Astrocyte (in vitro differentiated cells and primary cell): ENCODE measurements at places on chromosomes 11 and 22. TPM values are rescaled to one million over a fixed set of nuclear protein-coding genes. Genes with fewer than 3 reads are reported as not detected.

DNA sequence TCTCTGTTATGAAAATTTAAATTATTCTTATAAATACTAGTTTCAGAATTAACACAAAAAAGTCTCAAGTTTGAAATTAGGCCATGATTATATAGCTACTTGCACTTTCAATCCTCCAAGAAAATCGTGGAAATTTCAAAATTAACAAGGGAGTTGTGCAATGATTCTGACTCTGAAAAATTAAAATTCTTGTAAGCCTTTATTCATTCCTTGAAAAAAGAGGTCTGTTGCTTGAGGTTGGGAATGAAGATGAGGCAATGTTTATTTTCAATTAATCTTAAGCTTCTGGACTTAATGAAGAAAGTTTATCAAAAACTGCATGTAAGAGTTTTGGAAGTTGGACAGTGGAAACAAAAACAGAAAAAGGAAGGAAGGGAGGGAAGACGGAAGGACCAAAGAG lies 128.2 kb upstream of the FIBIN start:
- no peak for DNase-seq

GRCh38 chr22:44609400-44609988 lies 92.5 kb upstream of the PRR5 start:
- no peak for DNase-seq

DNA sequence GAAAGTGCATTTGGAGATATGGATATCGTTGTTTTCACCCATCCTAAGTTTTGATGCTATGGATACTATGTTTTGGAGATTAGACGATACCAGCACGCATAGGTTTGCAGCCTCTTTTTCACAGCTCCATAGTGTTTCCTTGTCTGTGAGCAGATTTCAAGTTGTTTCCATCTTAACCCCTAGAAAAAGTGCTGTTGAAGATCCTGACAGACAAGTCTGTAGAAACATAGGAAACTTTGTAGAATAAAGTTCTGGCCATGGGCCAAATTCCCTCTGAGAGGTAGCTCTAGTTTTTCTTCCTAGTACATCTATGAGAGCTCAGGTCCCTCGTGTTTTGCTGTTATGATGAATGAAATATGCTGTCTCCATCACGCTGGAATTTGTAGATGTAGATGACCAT lies 32.4 kb downstream of the ST3GAL4 start:
- no peak for DNase-seq

DNA sequence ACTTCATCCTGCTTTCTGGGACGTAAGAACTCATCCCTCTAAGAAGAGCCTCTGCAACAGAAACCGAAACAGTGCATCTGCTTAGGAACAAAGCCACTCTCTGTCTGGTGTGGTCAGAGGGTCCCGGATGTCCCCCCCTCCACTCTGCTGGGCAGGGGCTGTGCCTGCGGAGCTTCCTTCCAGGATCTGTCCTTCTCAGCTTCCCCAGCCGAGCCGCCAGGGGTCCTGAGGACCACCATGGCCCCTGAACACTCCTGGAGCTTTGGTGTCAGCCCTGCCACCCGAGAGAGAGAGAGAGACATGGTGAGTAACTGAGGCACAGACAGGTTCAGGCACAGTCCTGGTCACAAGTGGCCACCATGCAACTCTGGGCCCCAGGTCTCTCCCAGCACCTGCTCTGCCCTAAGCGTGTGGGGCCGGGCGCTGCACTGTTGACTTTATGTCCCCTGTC lies 24.4 kb upstream of the MGAT3 start:
- DNase-seq = no peak

GRCh38 chr11:81887671-81888070 lies 846.0 kb downstream of the FAM181B start:
- no peak for DNase-seq

DNA sequence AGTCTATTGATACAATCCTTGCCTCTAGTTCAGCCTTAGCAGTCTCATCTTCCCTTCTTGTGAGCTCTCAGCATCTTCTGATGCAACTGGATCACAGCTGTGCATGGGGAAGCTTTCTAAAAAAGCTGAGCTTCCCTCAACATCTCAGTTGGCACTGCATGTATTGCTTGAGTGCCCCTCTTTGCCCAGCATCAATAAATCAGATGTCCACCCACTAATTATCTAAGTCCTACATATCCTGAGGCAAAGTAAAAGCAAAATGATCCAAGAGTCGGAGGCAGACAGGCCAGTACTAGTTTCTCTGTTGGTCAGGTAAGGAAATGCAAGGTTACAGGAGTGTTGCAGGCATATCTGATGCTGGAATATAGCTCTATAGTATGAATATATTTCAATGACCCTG lies 334.5 kb upstream of the NCAM1 start:
- DNase-seq = no peak

GRCh38 chr11:109209572-109209971 lies 212.4 kb upstream of the C11orf87 start:
- no peak for DNase-seq

- no peak for DNase-seq
These were observed 728.2 kb upstream of the ANO5 start for GRCh38 chr11:21464601-21465193.

- DNase-seq = no peak
These were observed 29.0 kb upstream of the NAP1L4 start for GRCh38 chr11:3021125-3021524.

- DNase-seq = no peak
These were observed 35.4 kb upstream of the CARS1 start for GRCh38 chr11:3092603-3093141.

GRCh38 chr22:40818192-40818746 lies 877 bp downstream of the SLC25A17 start:
- DNase-seq = no peak

- no peak for DNase-seq
These were observed 21.0 kb downstream of the GUCY1A2 start for GRCh38 chr11:106997227-106997626.

DNA sequence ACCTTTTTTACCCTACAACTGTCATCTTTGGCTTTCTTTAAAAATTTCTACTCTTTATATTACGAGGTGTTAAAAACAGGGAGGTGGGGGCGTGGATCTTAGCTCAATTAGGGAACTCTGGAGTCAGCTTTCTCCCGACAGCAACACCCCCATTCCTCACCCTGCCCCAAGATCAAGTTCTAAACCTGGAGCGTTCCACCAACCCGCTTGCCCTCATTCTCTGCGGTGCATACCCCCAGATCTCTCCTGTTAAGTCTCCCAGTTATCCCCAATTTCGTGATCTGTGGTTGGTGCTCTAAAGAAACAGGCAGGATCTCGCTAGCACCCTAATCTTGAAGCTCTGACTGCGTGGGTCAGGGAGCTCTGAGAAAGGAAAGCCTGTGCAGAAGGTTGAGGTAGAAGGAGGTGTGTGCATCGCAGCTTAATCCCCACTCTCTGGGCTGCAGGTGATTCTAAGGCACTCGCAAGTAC lies 177.3 kb upstream of the NTM start:
- DNase-seq = no peak

DNA sequence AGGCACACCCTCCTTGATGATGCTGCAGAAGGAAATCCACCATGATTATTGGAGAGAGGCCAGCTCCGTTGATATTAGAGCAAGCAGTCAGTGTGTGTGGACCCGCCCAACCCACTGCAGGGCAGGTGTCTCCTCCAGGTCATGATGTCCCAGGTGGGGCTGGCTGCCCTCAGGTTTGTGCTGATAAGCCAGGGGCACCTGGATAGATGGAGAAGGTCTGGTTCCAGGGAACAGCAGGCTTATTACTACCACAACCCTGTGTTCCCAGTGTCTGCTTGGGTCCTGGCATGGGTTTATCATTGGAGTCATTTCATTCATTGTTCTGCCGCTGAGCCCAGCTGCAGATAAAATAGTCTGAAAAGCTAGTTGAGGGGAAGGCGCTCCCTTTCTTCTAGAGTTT lies 181.1 kb upstream of the NECTIN1 start:
- DNase-seq = no peak

DNA sequence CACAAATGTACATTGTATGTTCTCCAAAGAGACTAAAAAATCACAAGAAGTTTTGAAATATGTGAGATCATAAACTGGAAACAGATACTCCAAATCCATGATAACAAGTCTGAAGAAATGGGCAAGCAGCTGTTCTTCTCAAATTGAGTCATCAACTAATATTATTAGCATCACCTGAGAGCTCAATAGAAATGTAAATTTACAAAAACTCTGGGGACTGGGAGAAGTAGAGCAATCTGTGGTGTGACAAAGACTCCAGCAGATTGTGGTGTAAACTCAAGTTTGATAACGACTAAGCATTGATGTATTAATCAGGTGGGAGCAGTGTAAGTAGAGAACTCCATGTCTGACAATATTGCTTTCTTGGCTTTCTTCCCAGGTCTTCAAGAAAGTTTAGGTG lies 53.2 kb downstream of the GLYATL1 start:
- DNase-seq = no peak

GRCh38 chr11:23278121-23278520 lies 417.8 kb upstream of the CCDC179 start:
- peak; percentile 71 for DNase-seq

The WBP2NL gene
- total RNA-seq = not detected in 2 replicates

The SOX6 gene
- 13.2 and 16.3 TPM in 2 replicates for total RNA-seq

The GDPD4 gene
- not detected in 2 replicates for total RNA-seq

The GNG3 gene
- 0.46 TPM in 1 of 2 replicates, not detected in the other for total RNA-seq

The ISX gene
- not detected in 2 replicates for total RNA-seq

The PATE2 gene
- 0.16 TPM in 1 of 2 replicates, not detected in the other for total RNA-seq

The DLG2 gene
- total RNA-seq = 1.8 and 2.8 TPM in 2 replicates
